ENCODE measurements at places on chromosomes 1 and 21. TPM values are rescaled to one million over a fixed set of nuclear protein-coding genes. Genes with fewer than 3 reads are reported as not detected.

The NBPF20 gene
- polyA plus RNA-seq, result not detected

- DNase-seq, result no peak
These were observed 5.4 kb upstream of the SLAMF9 start for GRCh38 chr1:159959451-159959850.

GRCh38 chr1:97066860-97067259 lies 345.3 kb downstream of the PTBP2 start:
- DNase-seq, result no peak

GRCh38 chr1:181742426-181742825 lies 259.1 kb downstream of the CACNA1E start:
- no peak for DNase-seq

All from CD14-positive monocyte (primary cell).